ENCODE measurements at places on chromosomes 16 and 17.

GRCh38 chr17:78589885-78590284 lies 12.7 kb upstream of the DNAH17 start:
- DNase-seq, result no peak

DNA sequence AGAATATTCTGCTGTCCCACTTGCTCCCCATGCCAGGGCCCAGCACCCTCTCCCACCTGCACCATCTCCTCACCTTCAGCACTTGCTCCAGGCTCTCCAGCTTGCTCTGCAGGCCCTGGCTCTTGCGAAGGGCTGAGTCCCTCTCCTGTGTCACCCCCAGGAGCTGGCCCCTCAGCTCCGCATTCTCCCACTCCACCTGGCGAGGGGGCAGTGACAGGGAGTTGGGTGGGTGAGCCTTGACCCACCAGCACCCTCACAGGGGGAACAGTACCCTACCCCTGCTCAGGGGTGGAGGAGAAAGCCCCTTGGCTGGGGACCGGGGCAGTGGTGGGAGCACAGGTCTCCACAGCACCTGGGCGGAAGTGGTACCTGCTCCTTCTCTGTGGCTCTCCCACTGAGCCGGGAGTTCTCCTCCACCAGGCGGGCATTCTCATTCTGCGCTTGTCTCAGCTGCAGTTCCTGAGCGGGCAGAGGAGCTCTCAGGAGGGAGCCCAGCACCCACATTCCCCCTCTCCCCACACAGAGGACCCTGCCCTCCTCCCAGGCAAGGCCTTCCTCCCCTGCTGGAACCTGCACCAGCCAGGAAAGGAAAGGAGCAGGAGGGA lies 5.9 kb downstream of the TSPOAP1 start:
- DNase-seq, result no peak

DNA sequence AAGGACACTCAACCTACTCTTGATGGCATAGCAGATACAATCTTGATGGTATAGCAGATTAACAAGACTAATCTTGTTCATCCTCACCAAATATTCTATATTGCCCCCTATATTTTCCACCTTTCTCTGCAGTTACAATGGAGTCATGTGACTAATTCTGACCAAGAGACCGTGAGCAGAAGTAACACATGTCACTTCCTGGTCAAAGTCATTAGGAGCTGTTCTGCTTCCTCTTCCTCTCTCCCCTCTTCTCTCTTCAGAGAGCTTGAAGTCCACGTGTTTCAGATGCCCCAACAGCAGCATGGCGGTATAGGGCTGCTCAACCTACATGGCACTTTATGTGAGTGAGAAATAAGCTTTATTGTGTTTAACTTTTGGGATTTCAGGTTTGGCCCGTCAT lies 55.3 kb upstream of the ERCC4 start:
- no peak for DNase-seq

- DNase-seq, result no peak
These were observed 3.3 kb upstream of the SLC16A3 start for GRCh38 chr17:82225368-82226029.

DNA sequence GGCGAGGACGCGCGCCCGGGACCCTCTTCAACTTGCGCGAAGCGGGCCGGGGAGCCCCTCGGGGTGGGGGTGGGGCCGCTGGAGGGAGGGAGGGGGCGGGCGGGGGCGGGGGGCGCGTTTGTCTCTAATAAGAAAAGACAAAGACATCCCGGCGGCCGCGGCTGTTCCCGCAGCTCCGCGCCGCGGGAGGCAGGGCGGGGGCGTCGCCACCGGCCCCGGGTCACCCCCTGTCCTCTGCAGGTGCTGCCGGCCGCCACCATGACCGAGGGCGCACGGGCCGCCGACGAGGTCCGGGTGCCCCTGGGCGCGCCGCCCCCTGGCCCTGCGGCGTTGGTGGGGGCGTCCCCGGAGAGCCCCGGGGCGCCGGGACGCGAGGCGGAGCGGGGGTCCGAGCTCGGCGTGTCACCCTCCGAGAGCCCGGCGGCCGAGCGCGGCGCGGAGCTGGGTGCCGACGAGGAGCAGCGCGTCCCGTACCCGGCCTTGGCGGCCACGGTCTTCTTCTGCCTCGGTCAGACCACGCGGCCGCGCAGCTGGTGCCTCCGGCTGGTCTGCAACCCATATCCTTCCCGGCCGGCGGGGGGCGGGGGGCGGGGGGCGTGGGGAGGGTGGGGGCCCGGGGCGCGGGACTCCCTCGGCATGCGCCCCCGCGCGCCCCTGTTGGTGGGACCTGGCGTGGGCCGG lies 714 bp downstream of the CACNA1H start:
- no peak for DNase-seq

DNA sequence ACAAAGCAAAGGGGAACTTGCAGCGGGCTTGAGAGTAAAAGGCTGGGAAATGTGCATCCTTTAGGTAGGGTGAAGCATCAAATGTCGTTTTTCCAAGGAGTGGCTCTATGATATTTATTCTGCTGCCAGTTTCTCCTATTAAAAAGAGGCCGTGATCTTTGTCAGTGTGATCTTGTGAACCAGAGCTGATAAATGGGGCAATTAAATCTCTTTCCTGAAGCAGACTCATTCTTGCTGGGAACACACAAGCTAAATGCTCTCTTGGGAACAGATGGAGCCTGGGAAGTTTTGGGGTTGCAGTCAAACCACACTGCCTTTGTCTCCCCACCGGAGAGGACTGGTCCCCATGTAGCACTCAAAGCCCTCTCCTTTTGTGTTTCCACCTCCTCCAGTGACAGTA lies 408.9 kb downstream of the GRIN2A start:
- DNase-seq, result no peak

DNA sequence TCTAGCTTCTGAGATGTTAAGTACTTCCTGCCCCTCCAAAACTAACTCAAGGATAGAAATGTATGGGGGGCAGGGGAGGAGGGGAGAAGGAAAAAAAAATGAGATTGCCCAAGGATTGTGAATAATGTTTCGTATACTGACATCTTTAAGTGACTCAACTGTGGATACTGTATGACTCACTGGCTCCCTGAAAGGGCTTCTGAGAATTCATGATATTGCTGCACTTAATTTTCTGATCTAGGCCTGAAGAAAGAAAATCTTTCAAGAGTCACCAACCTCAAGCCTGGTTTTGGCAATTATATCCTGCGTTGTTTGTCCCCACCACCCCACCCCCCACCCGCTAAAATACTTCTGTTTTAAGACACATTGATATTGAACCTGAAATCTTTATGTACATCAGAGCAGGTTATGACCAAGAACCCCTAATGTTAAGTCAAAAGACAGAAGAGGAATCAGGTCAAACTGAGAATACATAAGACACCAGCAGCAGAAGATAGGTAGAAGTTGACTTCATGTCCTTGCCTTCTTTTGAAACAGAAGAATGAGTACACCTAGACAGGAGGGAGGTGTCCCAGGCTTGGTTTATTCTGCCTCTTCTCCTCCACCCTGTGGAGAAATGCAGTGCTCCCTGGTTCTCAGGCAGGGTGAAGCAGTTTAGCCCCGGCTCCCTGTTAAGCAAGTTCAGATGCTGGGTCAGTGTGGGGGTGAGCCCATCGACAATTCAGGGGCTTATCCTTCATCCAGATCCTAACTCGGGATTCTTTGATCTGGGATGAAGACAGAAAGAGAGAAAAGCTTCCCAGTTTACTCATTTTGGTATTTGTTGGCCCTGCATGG lies 3.3 kb upstream of the FBXL20 start:
- DNase-seq, result no peak

GRCh38 chr16:57562669-57563486 lies 20.4 kb downstream of the ADGRG5 start:
- DNase-seq, result no peak

GRCh38 chr17:20043021-20043420 lies 33.9 kb downstream of the SPECC1 start:
- DNase-seq, result no peak

DNA sequence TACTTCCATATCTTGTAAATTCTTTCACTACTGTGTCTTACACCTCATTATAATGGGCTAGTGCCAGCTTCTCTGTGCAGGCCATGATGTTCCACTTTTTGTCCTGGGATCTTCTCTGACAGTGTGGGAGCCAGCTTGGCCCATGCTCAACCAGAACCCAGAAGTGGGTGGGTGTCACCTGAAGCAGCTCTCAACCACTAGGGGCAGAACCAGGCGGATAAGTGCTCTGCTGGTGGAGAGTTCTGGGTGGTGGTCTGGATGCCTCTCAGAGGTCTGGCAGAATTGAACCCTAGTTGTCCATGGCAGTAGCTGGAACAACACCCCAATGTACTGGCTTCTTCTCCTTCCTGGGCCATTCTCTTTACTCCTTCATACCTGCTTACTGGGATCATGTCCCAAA lies 254.1 kb upstream of the N4BP1 start:
- no peak for DNase-seq

DNA sequence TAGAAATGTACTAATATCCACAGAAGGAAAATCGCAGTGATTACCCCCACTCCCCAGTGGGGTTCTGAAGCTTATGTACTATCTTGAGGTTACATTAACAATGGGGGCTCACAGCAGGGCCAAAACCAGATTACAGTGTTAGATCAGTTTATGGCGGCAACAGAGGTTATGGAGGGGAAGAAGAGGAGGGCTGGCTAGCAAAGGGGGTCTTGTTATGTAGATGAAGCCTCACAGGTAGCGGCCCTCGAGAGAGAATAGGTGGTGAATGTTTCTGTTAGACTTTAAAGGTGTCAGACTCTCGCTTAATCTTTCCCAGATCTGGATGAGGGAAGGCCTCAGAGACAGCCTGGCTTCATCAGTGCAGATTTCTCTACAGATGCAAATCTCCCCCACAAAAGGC lies 22.2 kb downstream of the RNF112 start:
- DNase-seq, result no peak

DNA sequence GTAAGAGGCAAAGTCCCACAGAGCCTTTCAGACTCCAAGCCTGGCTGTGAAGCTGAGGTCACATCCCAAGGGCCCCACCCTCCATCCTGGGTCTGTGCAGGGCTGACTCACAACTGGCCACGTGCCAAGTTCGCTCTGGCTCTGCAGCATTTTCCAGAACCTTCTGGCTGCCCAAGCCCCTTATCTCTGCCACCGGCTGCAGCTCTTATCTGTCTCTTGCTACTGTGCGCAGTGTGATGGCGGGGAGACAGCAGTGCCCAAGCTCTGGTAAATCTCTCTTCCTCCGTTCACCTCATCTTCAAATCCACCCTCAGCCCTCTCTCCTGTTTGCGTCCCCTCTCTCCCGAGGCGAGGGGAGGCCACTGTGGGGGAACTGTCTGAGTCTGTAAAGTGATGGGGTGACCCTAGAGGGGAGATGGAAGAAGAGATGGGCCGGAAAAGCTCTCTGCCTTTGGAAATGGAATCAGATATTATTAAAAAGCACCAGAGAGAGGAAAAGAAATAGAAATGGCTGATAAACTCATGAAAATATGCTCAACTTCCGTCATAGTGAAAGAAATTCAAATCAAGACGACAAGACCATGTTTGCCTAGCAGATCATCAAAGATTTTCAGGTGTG lies 162.7 kb upstream of the CDC42EP4 start:
- peak; percentile 29 for DNase-seq

DNA sequence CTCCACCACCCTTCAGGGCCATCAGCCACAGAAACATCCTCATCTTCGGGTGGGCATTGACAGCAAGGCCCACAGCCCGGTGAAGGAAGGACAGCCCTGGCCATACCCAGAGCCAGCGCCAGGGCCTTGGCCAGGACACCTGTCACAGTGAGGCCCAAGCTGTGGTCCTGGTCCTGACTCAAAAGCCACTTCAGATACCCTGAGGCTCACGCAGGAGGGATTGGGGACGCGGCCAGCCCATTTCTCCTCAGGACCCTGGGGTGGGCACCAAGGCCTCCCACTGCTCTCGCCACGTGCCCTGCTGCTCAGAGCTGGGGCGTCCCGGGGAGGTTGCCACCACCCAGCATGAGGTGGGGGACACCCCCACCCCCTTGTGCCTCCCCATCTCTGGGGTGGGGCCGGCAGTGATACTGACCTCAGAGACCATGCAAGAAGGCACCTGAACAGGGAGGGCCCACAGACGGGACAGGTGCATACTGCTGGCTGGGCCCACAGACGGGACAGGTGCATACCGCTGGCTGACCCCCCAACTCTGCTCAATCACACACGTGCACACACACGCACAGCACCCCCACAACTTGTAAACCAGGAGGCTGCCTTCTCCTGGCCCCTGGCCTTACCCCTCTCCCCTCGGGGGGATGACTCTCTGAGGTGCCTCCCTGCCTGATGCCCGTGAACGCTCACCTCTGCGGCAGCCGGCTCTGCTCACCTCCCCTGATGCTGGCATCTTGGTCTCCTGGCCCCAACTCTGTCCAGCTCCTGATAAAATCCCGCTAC lies 14.2 kb downstream of the SLC7A5 start:
- DNase-seq, result no peak

- DNase-seq, result no peak
These were observed 99.5 kb upstream of the CDC42EP4 start for GRCh38 chr17:73411313-73411747.

GRCh38 chr16:3021449-3022207 lies 1.5 kb downstream of the TNFRSF12A start:
- no peak for DNase-seq

DNA sequence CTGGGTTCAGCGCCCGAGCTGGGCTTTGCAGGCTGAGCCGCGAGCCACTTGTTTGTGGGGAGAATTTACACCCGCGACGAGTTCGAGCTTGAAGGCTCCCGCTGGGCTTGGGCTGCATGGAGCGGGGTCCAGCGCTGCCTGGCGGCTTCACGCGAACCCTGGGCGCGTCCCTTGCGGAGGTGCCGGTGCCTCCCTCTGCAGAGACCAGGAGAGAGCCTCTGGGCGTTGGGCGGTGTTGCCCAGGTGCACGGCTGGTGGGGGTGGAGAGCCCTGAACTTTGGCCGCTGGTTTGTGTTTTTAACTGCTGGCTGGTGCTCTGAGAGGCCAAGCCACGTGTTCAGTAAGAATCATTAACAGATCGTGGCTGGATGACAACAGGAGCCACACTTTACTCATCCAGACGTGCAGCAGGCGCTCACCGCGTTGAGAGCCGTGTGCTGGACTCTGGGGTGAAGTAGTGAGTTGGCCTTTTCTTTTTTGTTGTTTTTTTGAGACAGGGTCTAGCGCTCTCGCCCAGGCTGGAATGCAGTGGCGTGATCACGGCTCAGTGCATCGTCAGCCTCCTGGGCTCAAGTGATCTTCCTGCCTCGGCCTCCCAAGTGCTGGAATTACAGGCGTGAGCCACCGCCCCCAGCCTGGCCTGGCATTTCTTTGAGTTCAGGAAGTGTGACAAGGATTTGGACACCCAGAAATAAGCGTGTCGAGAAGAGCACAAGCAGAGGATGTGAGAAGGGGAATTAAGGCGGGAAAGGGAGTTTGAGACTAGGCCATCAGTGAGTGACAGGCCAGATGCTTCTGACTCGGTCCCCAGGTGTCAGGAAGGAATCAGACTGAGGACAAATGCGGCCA lies 827 bp downstream of the CDK10 start:
- no peak for DNase-seq

DNA sequence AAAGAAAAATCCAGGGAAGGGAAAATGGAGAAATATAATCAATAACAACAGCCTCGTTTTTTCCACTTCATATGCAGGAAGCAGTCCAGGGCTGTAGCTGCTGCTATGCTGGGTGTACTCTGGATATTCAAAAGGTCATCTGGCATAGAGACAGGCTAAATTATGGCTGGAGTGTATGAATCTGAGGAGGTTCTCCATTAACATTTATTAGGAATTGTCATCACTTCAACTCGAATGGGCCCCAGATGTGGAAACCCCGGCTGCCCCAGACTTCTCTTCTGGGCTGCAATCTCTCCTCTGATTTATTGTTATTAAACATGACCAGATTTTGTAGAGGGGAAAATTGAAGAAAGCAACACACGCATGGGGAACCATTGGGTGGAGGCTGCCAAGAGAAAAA lies 33.5 kb upstream of the SKAP1 start:
- no peak for DNase-seq

Data from NCI-H1436 treated with DMSO at 0.1 percent for 48 hours (cell line).